Stimulated activated CD4-positive, alpha-beta T cell treated with anti-CD3 and anti-CD28 coated beads, Interleukin-15, amount 100 ng/mL, for 24 hours (primary cell): ENCODE measurements at places on chromosomes 7 and 10.

GRCh38 chr10:3339531-3339950, 167.0 kb upstream of the PITRM1 start:
- DNase-seq: no peak

GRCh38 chr10:27826369-27826768, 80.8 kb upstream of the MKX start:
- DNase-seq: no peak

DNA sequence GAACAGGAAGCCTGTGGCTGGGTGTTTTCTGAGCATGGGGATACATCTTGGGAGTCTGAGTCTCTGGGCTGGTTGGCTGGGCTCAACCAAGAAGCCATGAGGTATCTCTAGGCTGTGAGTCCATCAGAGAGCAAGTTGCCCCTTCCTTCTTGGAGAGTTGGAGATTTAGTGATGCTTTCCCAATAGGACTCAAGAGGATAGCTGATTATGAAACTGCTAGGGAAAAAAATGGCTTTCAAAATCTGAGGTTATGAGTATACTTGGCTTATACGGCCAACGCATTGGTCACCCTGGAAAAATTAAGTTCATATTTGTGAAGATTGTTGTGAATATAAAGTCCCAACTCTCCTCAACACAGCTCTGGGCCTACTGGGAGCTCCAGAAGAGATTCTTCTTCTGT, 162.7 kb upstream of the KMT2E start:
- no peak for DNase-seq

- no peak for DNase-seq
Measured at GRCh38 chr10:86439544-86439943, 72.9 kb upstream of the GRID1 start.

DNA sequence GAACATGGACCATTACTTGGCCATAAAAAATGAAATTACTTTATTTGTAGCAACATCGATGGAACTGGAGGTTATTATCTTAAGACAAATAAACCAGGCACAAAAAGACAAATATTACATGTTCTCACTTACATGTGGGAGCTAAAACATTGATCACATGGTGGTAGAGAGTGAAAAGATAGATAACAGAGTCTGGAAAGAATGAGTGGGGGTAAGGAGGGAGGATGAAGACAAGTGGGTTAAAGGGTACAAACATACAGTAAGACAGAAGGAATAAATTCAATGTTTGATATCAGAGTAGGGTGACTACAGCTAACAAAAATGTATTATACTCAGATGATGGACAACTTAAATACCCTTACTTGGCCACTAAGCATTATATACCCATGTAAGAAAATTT, 100.0 kb upstream of the WNT16 start:
- no peak for DNase-seq

- no peak for DNase-seq
Measured at GRCh38 chr7:29370531-29371314, 176.1 kb downstream of the CHN2 start.

DNA sequence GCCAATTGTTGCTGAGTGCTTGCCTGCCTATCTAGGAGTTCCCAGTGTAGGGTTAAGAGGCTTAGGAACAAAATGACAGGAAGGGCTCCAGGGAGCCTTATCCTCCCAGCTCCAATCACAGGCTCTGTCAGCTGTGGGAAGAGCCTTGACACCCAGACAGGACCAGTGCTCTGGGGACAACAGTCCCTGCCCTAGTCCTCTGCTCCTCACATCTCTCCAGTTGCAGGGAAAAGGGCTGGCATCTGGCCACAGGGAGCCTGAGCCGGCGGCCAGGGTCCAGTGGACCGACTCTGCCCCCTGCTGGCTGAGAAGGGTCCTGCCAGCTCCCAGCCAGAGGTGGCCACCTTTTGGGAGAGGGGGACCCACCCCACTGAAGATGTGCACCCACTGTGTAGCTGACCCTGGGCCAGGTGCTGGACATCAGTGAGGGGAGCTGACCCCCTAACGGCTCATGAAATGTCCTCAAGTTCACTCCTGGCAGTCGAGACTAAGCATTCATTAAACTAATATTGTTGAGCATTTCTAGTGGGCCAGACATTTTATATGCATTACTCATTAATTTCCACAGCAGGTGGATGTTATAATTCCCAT, 17.6 kb downstream of the DNAJB12 start:
- DNase-seq: peak; percentile 79

DNA sequence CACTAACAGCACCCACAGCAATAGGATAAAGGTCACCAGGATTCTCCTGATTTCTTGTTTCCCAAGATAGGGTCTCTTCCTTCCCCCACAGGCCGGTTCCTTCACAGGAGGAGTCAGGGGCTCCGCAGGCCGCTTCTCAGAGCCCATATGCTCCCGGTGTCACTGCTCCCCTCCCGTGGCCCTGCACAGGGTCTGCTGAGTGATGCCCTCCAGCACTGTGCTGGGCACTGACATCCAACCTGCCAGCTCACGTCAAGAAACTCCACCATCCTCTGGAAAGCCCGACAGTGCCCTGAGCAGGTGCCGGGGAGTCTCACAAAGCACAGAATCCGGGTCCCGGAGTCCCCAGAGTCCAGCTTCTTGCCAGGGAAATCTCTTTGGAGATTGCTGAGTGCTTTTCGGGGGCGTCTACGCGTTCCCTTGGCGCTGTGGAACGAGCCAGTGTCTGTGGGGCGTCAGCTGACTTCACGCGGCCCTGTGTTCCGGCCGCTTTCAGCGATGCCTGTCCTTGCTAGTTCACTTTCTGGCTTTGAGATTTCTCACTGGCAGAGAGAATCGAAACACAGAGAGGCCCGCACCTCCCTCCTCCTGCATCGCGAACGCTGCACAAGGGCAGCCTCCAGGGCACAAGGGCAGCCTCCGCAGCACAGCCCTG, 567.5 kb downstream of the DNAJB6 start:
- DNase-seq: no peak

DNA sequence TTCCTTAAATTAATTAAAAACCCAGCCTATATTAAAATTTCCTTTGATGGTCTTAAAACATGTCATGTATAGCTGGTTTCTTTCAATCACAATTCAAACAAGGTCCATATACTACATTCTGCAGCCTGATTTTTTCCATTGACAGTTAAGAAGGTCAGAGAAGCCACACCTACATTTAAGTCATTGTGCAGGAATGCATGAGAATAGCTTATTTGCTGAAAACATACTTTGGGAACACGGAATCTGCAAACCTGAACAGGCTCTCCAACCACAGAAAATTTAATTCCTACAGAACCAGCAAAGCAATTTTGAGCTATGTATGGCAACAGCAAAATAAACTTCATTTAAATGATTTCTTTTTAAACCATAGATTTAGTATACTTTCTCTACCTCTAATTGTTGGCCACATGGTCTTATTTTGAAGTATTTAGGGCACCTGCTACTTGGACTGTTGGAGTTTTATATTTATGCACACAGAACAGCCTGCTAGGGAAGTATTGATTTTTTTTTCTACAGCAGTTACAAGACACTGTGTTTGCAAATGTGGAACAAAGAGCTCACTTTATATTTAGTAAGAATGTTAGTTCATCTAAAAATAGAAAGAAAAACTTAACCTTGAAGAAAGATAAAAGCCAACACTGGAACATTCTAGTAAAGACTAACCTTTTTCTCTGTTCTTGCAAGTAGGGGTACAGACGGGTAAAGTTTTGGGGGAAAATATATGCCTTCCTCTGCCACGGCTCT, 240.9 kb upstream of the IMMP2L start:
- DNase-seq: no peak

- no peak for DNase-seq
Measured at GRCh38 chr10:49189422-49189821, 1.2 kb upstream of the TMEM273 start.

DNA sequence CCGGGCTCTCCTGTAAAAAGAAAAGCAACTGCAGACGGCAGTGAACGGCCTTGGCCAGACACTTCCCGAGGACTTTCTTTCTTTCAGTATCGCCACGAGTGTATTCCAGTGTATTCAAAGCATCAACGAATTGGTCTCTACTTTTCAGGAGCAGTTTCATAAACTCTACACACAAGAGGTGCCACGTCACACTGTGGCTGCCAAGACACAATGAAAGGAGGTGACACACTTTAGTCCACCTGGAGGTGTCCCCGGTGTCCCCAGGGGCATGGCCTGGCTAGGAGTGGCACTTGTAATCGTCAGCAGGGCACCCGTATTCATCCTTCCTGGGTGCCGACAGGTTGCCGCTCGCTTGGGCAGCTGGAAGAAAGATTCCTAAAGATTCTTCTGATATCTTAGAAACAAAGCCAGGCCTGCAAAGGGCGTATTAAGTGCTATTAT, 5.0 kb downstream of the TNS3 start:
- DNase-seq: no peak

GRCh38 chr7:70668606-70669358, 463.2 kb upstream of the GALNT17 start:
- no peak for DNase-seq

DNA sequence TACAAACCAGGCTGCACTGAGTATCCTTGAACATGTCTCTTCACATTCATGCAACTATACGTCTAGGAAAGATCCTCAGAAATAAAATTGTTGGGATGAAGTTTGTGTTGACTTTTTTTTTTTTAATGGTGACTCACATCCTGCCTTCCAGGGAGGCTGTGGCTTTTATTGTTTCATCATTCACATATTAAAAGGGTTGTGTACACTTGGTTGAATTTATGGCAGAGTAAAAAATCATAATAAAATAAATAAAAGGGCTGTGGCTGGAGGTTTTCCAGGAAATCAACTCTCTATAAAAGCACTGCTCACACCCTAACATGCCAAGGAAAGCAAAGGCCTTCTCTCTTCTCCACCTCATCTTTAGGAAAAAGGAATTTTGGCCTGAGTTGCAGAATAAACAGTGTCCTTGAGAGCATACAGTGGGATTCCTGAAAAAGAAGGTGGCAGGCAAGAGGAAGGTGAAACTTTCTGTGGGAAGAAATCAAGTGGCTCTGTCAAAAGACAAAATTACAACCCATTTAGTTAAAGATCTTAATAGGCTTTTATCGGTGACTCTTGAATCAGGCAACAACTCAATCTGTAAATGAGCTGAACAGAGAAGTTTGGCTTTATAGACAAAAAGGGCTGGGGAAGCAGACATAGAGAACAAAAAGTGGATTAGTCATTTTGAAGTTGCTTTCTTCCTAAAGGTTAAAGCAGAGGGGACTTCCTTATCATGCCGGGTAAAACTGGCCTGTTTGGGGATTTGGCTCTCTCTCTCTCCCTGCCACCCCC, 41.6 kb upstream of the FHIP2A start:
- no peak for DNase-seq

DNA sequence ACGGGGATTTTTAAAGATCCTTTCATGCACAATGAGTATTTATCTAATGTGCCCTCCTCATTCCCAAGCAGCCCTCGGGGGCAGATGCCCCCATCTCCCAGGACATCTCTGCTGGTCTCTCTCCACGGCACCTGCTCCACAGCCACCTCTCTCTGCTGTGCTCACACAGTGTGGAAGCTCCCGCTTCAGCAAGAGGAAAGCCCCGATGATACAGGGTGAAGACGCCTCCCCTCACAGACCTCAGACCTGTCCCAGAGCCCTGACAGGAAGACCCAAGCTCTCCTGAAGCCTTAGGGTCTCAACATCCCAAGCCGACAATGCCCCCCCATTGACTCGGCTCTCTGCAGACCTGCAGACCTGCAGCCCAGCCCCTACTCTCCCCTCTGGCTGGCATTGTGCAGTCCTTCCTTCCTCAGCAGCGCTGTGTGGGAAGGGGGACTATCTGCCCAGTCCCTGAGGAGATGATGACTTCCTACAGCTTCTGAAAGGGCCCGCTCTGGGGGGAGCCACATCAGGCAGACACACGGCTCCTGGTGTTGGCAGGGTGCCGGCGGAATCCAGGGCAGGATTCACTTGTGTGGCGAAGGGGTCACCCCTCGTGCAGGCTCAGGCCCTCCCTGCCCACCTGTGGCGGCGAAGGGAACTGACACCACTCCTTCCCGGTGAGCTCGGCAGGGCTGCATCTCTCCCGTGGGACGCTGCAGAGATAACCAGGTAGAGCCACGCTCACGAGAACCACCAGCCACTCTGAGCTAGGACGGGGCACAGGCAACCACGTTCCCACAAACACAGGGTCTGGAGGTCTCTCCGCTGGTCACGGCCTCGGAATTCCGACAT, 61.8 kb downstream of the PTPRN2 start:
- no peak for DNase-seq

DNA sequence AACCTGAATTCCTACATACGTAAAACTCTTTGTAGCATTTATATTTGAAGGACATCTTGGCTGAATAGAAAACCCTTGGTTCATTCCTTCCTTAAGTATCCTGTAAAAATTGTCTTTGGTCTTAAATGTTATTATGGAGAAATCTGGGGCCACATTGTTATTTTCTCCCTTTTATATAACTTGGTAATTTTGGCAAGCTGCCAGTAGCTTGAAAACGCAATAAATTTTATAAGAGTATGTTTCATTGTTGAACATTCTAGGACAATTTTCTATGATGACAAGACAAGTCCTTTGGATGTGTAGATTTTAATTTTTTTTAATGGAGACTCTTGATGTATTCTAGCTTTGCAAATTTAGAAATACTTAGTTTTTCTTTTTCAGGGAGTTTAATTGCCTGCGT, 191.9 kb downstream of the ABCA13 start:
- DNase-seq: no peak

DNA sequence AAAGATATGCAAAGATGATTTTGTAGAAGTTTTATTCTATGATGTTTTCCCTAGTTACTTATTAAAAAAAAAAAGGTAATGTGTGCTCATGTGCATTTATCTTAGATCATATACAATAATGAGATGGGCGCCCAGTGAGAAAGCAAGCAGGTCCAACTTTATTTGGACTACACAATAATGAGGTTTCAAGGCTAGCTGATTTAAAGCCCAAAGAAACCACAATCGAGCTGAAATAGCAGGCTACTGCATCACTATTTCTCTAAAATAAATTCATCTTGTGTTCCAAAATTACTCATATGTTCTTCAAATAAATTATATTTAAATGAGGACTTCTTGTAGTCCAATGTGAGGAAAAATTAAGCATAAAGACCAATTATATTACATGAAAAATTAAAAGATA, 110.1 kb downstream of the JMJD1C start:
- no peak for DNase-seq

GRCh38 chr7:8176370-8177081, 85.4 kb downstream of the ICA1 start:
- DNase-seq: peak; percentile 71

DNA sequence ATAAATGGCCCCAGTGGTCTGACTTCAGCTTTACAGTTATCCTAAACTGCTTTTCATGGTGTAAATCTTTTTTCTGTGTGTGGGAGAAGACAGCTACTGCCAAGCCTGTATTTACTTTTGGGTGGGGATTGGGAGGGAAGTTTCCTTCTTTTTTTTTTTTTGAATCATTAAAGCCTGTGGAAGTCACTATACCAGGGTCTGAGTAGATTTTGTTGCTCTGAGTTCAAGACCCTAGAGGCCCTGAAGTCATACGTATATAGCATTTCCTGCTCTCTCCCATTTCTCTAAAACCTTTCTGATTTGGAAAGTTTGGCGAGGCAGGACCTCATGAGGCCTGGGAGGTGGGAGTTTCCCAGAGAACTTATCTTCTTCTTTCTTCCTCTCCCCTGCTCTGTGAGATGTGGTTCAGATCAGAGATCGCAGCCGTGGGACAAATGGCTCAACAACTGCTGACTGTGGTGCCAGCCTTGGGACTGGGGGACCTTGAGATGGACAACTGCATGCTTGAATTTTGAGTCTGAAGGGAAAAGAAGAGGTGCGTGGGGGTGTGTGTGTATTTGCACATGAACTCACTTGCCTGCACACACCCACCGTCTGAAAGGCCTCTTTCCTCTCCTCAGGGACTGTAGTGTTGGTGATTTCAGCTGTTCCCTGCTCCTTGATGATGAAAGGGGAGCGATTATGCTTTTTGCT, 18.1 kb downstream of the LRMDA start:
- DNase-seq: no peak
